ENCODE measurements at places on chromosomes 1 and 21.

GRCh38 chr1:210627755-210628154 lies 299.1 kb downstream of the HHAT start:
- DNase-seq, result no peak

DNA sequence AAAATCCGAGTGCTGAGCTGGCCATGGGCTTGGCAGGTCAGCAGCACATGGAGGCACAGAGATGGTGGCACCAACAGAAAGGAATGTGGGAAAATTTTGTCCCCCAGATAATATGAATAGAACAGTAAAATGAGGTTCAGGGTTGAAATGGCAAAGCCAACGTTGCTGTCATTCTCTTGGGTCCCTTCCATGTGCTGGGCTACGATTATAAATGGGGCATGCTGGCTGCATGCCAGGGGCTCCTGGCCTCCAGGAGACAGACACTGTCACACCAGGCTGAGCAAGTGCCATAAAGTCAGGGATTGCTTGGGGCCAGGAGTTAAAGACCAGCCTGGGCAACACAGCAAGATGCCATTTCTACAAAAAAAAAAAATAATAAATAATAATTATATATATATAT lies 77.1 kb downstream of the TOMM20 start:
- no peak for DNase-seq

- DNase-seq, result no peak
Observed at GRCh38 chr1:22889213-22889827, 83.3 kb downstream of the LACTBL1 start.

- peak; percentile 0 for DNase-seq
Observed at GRCh38 chr1:53376041-53376461, 48.2 kb upstream of the LRP8 start.

- no peak for DNase-seq
Observed at GRCh38 chr1:191536791-191537429, 621.4 kb upstream of the RGS18 start.
